ENCODE measurements at places on chromosomes 2 and 18.

- DNase-seq: peak; percentile 39
These were observed 2.2 kb downstream of the RNU4ATAC start for GRCh38 chr2:121532894-121533293.

GRCh38 chr2:225117051-225117716 is 74.9 kb upstream of the DOCK10 start:
- DNase-seq: no peak

- DNase-seq: peak; percentile 92
These were observed 34.3 kb downstream of the FMNL2 start for GRCh38 chr2:152369176-152369860.

GRCh38 chr2:71735676-71736075 is 282.3 kb downstream of the DYSF start:
- no peak for DNase-seq

GRCh38 chr2:230868947-230869913 is 4.5 kb downstream of the ITM2C start:
- no peak for DNase-seq
